Nephron progenitor cell (in vitro differentiated cells): ENCODE measurements at places on chromosomes 1 and 21.

- no peak for DNase-seq
These were observed 47.1 kb downstream of the PTGS2 start for GRCh38 chr1:186633116-186633515.

DNA sequence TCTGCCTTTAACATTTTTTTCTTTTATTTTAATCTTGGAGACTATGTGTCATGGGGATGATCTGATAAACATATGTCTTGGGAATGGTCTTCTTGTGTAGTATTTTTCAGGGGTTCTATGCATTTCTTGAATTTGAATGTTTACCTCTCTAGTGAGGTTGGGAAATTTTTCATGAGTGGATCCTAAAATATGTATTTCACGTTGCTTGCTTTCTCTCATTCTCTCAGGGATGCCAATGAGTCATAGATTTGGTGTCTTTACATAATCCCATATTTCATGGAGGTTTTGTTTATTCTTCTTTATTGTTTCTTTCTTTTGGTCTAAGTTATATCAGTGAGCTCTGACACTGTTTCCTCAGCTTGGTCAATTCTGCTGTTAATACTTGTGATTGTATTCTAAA, 1237.2 kb downstream of the PLA2G4A start:
- no peak for DNase-seq

DNA sequence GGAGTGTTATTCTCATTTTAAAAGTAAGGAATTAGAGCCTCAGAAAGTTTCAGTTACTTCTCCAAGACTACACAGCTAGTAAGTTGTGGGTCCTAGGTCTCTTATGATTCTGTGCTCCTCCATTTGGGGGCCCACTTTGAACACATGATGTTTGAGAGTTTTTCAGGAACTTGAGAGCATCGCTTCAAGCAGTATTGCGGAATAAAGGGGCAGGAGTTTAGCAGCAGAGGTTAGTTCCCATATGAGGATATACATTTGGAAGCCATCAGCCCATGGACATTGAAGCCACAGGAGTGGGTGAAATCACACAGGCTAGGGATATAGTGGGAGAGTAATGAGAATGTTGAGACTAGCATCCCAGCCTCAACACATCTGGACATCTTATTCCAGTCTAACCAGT, 143.2 kb downstream of the RASAL2 start:
- no peak for DNase-seq

GRCh38 chr1:184647471-184647870, 107.2 kb downstream of the EDEM3 start:
- no peak for DNase-seq

DNA sequence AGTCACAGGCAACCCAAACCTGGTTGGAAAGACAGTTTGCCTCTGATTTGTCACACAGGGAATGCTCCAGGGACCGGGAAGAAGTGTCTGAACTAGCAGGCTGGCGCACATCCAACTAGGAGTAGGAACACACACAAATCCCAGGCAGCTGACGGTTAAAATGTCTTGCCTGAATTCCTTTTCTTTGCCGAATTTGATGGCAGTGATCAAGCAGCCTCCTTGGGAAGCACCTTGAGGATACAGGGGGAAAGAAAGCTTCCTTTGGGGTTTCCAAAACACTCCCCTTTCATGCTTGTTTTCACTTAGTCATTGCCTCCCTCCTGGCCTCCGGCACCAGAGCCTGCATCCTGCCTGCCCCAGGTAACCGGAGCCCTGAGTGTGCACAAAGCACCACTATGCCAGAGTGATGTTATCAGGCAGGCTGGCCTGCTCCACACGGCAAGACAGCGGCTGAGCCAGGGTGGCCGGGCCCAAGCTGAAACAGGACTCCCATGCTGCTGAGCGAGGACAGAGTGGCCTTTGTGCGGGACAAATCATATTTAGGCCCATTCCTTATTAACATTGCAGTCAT, 193.8 kb downstream of the LMX1A start:
- peak; percentile 44 for DNase-seq

GRCh38 chr1:31621847-31622730, 4.6 kb downstream of the HCRTR1 start:
- no peak for DNase-seq

- DNase-seq = peak; percentile 53
These were observed 408.3 kb upstream of the PLXNA2 start for GRCh38 chr1:208652296-208653160.

- no peak for DNase-seq
These were observed 14.5 kb downstream of the RAB4A start for GRCh38 chr1:229285440-229285839.

DNA sequence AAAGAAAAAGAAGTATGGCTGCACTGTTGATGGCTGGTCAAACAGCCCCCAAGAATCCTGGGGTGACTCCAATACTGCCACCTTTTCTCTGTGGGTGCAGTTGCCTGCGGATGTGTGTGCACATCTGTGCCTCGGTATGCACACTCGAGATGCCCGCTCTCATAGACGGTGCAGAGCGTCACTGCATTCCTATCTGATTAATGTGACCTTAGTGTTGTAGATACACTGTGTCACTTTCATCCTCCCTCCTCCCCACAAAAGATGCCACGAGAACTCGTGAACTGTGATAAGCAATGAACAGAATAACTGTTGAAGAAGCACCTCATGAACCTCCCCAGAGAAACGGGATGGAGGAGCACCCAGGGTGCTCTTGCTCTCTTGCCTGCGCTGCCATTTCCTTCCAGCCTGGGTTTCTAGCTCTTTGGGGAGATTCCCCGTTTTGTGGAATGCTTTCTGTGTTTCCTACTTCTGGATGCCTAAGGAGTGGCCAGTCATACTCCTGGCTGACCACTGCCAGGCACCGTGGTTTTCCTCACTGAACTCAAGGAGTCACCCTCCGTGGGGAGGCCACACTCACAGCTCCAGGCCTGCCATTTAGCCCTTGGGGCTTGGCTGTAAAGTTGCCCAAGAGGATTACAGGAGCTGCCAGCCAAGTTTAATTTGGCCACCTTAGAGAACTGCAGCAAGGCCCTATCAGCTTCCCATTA, 32.0 kb downstream of the NTPCR start:
- DNase-seq = no peak

- DNase-seq = no peak
These were observed 121.8 kb upstream of the WNT4 start for GRCh38 chr1:22264464-22265341.

DNA sequence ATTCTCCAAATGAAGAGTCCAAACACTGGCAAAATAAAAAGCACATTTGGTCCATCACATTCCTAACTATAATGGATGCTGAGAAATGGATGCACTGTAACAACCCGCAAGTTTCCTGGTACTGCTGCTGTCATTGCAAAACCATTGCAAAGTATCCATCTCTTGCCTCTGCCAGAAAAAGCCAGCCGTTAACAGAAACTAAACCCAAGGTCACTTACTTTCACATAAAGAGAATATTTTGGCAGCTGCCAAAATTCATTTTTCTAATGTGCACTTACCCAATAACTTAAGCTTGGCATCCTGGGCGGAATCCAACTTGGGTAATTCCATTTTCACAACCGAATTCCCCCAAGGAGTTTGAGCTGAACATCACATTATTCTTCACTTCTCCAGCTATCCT, 77.0 kb upstream of the LRRC8D start:
- DNase-seq = no peak

GRCh38 chr1:191707288-191707687, 451.0 kb upstream of the RGS18 start:
- DNase-seq = no peak

GRCh38 chr21:25334046-25334730, 273.1 kb downstream of the MRPL39 start:
- no peak for DNase-seq

DNA sequence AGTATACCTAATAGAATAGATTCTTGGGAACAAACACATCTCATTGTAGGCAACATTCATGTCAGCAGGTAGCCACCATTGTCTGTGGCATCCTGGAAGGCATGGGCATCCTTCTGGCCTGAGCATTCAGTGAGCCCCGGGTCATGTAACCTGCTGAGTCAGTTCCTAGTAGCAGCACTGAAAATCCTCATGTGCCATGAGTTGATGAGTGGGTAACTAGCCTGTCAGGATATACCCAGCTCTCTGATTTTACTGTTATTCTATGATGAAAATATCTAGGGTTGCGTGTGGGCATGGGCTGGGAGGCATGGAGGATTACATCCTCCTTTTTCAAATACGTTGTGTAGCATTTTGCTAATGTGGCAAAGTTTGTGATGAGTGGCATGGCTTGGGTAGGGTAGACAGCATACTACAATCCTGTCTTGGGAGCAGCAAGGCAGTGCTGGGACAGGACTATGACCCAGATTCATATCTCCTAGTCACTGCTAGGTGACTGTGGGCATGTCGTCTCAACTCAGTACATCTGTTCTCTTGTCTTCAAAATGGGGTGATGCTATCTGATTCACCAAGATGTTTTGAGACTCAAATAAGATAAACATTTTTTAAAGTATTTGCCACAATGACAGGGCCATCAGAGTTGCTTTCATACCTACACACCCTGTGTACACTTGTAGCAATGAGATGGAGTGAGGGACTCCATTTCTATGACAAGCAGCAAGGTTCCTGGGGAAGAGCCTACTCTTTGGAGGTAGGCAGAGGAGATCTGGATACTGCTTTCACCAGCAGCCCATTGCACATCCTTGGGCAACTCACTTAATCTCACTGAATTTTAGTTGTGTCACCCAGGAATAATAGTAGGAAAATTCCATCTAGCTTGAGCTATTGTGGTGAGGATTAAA, 62.5 kb downstream of the CD58 start:
- no peak for DNase-seq
